ENCODE measurements at places on chromosomes 4 and X. TPM values are rescaled to one million over a fixed set of nuclear protein-coding genes. Genes with fewer than 3 reads are reported as not detected.

DNA sequence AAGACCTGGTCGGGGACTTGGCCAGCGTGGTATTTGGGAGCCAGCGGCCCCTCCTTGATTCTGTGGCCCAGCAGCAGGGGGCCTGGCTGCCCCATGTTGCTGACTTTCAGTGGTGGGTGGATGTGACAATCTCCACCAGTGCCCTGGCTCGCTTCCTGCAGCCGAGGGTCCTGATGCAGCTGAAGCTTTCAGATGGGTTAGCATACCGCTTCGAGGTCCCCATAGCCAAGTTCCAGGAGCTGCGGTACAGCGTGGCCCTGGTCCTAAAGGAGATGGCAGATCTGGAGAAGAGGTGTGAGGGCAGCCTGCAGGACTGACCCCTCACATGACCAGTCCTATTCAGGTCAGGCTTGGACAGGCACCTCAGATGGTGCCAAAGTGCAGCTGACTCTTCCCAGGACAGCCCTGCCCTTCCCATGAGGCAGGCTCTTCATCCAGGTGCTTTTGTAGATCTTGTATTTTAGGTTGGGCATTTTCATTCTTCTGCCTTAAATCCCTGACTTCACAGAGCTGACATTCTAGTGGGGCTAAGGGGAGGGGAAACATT, 15.1 kb downstream of the LNX1 start:
- H3K4me1 ChIP-seq = peaks cover 19% of the 10 kb centered on the region
- H3K4me3 ChIP-seq = no peak overlapping the region
- DNase-seq = peak; percentile 31
- no peaks in the 10 kb centered on the region for H3K36me3 ChIP-seq

DNA sequence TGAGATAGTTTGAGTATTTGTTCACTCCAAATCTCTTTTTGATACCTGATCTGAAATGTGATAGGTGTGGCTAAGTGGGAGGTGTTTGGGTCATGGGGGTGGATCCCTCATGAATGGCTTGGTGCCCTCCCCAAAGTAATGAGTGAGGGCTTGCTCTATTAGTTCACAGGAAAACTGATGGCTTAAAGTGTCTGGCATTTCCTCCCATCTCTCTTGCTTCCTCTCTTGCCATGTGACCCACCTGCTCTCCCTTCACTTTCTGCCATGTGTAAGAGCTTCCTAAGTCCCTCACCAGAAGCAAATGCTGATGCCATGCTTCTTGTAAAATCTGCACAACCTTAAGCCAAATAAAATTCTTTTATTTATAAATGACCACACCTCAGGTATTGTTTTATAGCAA, 61.1 kb downstream of the MAD2L1 start:
- no peaks in the 10 kb centered on the region for H3K36me3 ChIP-seq
- DNase-seq = no peak
- H3K27me3 ChIP-seq = no peaks in the 10 kb centered on the region
- no peak overlapping the region for H3K4me3 ChIP-seq
- peaks cover 16% of the 10 kb centered on the region for H3K4me1 ChIP-seq

DNA sequence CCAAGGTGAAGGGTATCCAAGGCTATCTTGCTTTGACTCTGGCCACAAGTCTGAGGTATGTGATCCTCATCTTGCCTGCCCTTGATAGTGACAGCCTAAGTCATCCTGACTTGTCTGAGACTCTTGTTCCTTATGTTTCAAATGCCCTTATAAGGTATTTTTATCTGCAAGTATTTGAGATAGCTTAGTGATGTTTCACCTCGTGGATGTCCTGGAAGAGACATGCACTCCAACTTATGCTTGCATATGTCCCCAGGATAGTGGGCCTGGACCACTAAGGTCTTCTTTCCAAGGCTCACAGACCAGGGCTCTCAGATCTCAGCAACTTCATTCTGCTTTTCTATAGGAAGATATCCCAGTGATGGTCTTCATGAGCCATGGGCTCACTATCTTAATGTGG, 120.5 kb upstream of the WDR1 start:
- no peaks in the 10 kb centered on the region for H3K27me3 ChIP-seq
- no peak for DNase-seq
- no peaks in the 10 kb centered on the region for H3K4me1 ChIP-seq
- no peaks in the 10 kb centered on the region for H3K36me3 ChIP-seq
- H3K4me3 ChIP-seq = no peak overlapping the region
- H3K27ac ChIP-seq = no peak overlapping the region

DNA sequence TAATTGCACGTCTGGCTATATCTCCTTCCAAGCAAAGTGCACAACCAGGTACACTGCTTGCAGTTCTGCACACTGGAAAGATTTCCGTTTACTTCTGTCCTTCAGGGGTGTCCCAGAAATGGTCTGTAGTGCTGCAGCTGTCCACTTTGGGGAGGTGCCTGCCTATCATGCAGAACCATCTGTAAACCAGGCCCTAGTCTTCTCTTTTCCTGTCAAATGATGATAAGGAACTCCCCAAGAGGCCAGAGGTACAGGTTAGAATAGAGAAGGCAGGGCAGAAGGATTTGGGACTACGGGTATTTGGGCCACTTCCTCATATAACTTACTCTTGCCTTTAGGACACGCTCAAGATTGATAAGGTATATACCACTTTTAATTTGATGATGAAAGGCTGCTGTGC, 746.9 kb downstream of the FAT4 start:
- no peak overlapping the region for H3K27ac ChIP-seq
- DNase-seq = no peak
- no peaks in the 10 kb centered on the region for H3K27me3 ChIP-seq
- no peak overlapping the region for H3K4me3 ChIP-seq

GRCh38 chr4:5719350-5720055, 8.5 kb downstream of the EVC start:
- H3K4me1 ChIP-seq = peaks cover 23% of the 10 kb centered on the region
- no peak overlapping the region for H3K27ac ChIP-seq
- H3K4me3 ChIP-seq = no peak overlapping the region
- no peak for DNase-seq
- peaks cover 34% of the 10 kb centered on the region for H3K36me3 ChIP-seq
- H3K27me3 ChIP-seq = no peaks in the 10 kb centered on the region

GRCh38 chrX:2751291-2751690, 549 bp upstream of the XG start:
- no peak for DNase-seq
- H3K4me1 ChIP-seq = peaks cover 8% of the 10 kb centered on the region
- no peaks in the 10 kb centered on the region for H3K36me3 ChIP-seq
- no peak overlapping the region for H3K4me3 ChIP-seq
- no peak overlapping the region for H3K27ac ChIP-seq

GRCh38 chrX:21398426-21398825, 24.2 kb downstream of the CNKSR2 start:
- H3K27ac ChIP-seq = no peak overlapping the region
- no peaks in the 10 kb centered on the region for H3K27me3 ChIP-seq

DNA sequence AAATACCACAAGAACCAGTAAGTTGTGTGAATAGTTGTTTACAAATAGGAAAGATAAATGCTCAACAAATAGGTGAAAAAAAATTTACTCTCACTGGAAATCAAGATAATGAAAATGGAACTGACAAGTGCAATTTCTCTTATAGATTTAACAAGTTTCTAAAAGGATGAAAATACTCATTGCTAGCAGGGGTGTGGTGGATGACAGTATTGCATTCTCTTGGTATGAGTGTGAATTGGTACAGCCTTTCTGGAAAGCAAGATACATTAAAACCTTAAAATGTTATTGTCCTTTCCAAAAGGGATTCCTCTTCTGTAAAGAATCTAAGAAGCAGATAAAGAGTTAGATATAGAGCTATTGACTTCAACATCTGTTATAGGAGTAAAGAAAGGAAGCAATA, 240.0 kb upstream of the RPS6KA3 start:
- H3K4me3 ChIP-seq = no peak overlapping the region
- no peak for DNase-seq
- H3K27ac ChIP-seq = no peak overlapping the region
- no peaks in the 10 kb centered on the region for H3K27me3 ChIP-seq

DNA sequence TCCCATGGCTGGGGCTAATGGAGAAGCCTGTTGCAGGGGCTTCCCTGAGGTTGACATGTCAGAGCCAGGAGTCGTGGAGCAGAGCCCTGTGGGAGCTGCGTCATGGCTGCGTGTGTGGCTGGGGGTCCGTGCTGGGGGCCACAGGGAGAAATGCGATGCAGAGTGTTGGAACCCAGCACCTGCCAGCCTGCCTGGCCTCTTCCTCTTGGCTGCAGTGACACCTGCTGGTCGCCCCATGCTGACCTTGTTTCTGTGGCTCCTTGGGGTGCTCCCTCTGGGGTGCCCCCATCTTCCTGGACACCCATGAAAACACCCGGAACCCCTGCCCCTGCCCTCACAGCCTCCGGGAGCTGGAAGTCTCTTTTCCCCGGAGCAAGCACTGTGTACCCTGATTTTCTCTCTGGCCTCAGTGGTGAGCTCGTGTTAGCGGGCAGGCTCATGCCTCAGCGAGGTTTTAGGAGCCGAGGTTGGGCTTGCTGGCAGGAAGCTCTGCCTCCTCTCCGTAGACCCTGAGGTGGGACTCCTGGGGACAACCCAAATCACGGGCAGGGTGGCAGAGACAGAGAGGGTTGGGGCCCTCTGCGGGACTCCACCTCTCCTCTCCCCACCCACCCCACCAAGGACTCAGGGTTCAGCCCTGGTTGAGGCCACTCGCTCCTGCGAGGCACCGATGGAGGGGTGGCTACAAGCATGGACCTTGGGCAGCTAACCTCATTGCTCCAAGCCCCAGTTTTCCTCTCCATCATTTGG, 103.7 kb downstream of the SORCS2 start:
- no peaks in the 10 kb centered on the region for H3K36me3 ChIP-seq
- H3K4me1 ChIP-seq = no peaks in the 10 kb centered on the region
- no peak overlapping the region for H3K27ac ChIP-seq
- peak; percentile 95 for DNase-seq
- no peak overlapping the region for H3K4me3 ChIP-seq
- H3K27me3 ChIP-seq = no peaks in the 10 kb centered on the region

DNA sequence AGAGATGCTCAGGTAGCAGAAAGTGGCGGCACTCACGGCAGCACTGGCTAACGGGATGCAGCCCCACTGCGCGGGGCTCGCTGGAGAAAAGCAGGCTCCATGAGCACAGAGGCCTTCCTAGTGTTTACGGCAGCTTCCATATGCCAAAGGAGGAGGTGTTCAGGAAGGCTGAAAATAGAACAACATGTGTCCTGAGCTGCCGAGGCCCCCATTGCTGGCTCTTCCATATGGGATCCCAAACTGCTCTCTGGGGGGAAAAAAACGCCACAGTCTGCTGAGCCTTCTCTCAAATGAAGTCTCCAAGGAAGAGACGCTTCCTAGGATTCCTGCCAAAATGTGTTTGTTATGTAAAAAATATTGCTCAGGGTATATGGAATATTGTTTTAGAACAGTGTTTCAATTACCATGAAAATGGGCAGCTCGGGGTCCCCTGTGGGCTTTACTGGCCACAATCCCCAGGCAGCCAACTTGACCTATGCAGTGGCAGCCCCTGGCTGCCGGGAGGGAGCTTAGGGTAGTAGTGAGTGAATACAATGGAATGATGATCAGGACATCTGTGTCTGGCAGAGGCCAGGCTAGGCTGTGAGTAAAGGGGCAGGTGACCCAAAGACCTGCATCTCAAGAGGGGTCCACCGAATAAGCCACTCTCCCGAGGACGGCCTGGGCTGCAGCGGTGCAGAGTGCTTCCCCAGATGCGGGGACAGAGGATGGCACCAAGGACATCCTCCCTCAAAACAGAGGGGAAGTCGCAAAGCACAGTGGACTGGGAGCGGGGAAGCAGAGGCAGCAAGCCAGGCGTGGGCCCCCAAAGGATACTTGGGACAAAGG, 170.1 kb downstream of the AFAP1 start:
- no peaks in the 10 kb centered on the region for H3K27me3 ChIP-seq
- H3K4me3 ChIP-seq = no peak overlapping the region
- peak; percentile 48 for DNase-seq
- peaks cover 100% of the 10 kb centered on the region for H3K36me3 ChIP-seq

DNA sequence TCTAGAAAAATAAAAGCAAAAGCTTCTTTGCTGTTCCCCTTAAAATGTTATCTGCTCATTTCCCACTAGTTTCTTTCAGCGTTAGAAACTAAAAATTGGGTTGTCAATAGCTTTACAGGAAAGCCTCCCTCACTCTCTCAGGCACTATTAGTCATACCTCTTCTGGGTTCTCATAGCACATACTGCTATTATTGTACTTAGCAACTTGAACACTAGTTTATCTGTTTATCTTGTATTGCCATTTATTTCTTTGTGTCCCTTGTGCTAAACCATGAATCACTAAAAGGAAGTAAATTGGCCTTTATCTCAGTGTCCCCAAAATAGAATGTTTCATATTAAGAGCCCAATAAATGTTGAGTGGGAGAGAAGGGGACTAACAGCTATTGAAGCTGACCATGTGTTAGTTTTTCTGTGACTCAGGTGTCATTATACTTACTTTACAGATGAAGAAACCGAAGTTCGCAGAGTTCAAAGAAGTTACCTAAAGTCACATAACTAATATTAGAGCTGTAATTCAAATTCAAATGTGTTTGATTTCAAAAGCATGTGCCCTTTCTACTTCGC, 124.8 kb upstream of the CITED1 start:
- no peaks in the 10 kb centered on the region for H3K4me1 ChIP-seq
- DNase-seq = peak; percentile 82
- H3K27me3 ChIP-seq = peaks cover 5% of the 10 kb centered on the region
- no peak overlapping the region for H3K27ac ChIP-seq
- H3K36me3 ChIP-seq = no peaks in the 10 kb centered on the region

DNA sequence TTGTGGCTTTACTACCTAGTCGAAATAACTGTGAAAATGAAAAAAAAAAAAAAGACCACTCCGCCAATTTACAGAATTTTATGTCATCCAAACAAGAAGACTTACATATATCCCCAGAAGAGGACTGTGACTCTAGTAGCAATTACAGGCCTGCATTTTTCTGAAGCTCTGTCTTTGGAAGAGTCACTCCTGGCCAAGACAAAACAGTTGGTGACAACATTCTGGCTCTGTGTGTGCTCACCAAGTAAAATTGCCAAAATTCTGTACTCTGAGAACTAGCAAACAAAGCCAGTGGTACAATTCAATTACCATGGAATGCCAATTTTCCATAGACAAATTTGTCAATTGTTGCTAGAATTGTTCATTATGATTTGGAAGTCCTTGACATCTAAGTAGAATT, 311.1 kb downstream of the PDGFC start:
- no peak for DNase-seq
- H3K4me1 ChIP-seq = peaks cover 12% of the 10 kb centered on the region
- no peak overlapping the region for H3K4me3 ChIP-seq
- no peaks in the 10 kb centered on the region for H3K36me3 ChIP-seq

DNA sequence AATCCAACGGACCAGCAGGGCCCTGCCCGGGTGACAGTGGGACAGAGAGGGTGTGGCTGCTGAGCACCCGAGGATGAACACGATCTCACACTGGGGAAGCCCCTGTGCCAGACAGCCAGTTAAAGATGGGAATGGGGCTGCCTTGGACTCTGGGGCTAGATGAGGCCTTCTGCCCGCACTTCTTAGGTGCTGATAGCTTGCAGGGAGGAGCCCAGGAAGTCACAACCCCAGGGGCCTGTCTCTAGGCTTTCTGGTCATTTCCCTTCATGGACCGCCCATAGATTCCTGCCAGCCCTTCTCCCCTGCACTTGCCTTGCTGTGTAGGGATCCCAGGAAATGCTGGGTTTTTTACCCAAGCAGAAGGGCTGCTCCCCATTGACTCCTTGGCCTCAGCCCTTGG, 6.2 kb downstream of the ZNF275 start:
- H3K27me3 ChIP-seq = no peaks in the 10 kb centered on the region
- H3K4me3 ChIP-seq = no peak overlapping the region
- H3K36me3 ChIP-seq = peaks cover 17% of the 10 kb centered on the region

Gene AWAT2
- not detected for total RNA-seq

Gene SH3TC1
- total RNA-seq = 3.5 TPM

Gene CYBB
- 1.4 TPM for total RNA-seq

Gene POU3F4
- not detected for total RNA-seq

Gene GLUD2
- total RNA-seq = 1.8 TPM

Gene UCHL1
- total RNA-seq = 348 TPM

Gene FAM47C
- total RNA-seq = not detected
